ENCODE measurements at places on chromosomes 12 and 14.

- DNase-seq, result no peak
Observed at GRCh38 chr12:121926874-121927706, 8.7 kb downstream of the CFAP251 start.

GRCh38 chr12:43237238-43237879 lies 314.6 kb downstream of the ADAMTS20 start:
- DNase-seq, result no peak

GRCh38 chr12:32201976-32202375 lies 95.3 kb downstream of the BICD1 start:
- no peak for DNase-seq

DNA sequence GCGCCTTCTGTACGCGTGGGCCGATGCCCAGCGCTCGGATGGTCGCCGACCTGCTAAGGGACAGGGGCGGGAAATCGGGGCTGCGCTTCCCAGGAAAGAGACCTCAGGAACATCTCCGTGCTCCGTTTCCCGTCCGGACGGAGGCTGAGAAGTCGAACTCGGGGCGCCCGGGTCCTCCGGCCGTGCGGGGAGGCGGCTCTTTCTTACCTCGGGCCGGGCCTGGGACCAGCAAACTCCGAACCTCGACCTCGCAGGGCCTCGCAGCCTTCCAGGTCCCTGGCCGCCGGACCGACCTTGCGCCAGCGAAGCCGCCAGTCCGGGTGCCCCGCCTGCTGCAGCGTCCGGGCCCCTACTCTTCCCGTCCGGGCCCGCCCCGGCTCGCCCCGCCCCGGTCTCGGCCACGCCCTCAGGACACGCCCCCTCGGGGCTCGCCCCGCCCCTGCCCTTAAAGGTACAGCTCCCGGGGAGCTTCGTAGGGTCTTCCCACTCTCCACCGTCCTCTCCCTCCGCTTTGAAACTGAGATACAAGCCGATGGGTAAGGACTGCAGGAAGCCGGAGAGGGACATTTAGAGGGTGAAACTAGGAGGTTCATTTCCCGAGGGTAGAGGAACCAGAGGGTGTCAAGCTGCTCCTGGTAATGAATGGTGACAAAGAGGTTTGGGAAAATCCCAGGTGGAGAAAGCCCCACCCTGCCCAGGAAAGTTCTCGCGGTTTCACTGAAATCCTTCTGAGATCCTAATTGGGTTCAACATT lies at the start of gene SLC8B1:
Gene SLC8B1 (minus strand): TSS at position 324 of the 754 bp plus-strand sequence. CDS start 2,231 bp downstream, outside the sequence.
- peak; percentile 87 for DNase-seq

DNA sequence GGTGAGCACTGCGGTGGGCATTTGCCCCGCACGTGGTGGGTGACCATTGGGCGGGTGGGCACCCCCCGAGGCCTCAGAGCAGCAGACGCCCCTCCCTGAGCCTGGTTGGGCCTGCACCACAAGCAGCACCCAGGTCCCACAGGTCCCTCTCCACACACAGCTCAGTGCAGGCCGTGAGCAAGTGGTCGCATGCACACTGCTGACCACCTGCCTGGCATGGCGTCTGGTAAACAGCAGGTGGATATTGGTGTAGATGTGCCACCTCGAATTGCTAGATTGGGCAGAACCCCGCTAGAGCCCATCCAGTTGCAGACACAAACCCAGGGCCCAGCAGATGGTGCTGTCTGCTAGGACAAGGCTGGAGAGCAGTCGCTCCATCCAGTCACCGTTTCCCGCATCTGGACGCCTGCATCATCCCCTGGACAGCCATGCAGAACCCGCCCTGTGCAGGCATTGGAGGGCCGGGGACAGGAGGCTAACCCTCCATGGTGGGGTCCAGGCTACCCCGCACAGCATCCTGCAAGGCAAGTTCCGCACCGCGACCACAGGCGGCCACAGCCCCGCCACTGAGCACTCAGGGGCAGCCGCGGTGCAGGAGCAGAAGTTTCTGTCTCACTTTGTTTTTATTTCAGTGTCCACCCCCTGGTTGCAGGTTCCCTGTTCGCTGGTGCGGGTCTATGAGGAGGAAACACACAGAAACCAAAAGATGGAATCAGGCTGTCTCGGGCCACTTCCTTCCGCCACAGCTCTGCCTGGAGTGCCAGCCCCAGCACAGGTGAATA lies 45.6 kb upstream of the RIMBP2 start:
- DNase-seq, result peak; percentile 76

DNA sequence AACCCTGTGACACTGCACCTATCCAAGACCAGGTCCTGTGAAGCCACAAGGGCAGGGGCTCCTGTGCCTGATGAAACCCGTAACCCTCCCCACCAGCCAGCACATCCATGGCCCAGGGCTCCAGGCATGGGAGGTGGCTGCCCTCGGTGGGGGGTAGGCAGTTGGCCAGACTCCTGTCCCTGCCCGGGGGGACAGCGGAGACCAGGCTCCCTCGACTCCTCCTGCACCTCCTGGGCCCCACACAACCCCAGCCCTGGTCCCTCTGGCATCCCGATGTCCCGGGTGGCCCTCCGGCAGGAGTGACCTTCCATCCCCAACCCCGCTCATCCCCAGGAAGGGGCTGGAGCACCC lies 11.4 kb downstream of the AKT1 start:
- no peak for DNase-seq

- no peak for DNase-seq
Observed at GRCh38 chr12:106980944-106981343, 6.0 kb downstream of the MTERF2 start.

DNA sequence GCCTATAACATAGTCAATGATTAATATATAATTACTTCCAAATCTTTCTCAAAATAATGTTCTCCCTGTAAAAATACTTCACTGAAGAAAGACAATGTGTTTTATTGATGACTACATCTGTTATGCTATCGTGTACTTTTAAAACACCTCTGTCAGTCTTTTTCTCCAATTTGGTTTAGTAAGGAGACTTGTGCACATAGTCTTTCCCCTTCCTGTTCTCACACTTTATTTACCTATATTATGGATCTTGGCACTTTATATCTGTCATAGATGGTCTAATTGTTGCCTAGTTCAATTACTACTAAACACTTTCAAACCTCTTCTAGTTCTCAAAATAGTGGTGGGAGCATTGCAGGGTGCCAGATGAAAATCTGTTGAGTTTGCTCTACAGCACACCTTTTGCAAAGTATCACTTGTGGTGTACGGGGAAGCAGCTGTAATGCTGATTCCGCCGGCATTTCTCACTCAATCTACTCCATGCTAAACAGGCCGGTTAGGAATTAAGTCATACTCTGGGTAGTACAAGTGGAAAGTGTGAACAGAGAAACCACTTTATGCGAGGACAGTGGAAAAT lies 1.1 kb upstream of the INSM2 start:
- no peak for DNase-seq

- DNase-seq, result no peak
Observed at GRCh38 chr12:88453323-88453722, 126.9 kb downstream of the KITLG start.

- peak; percentile 53 for DNase-seq
Observed at GRCh38 chr14:22506778-22507351, 82.2 kb downstream of the DAD1 start.

DNA sequence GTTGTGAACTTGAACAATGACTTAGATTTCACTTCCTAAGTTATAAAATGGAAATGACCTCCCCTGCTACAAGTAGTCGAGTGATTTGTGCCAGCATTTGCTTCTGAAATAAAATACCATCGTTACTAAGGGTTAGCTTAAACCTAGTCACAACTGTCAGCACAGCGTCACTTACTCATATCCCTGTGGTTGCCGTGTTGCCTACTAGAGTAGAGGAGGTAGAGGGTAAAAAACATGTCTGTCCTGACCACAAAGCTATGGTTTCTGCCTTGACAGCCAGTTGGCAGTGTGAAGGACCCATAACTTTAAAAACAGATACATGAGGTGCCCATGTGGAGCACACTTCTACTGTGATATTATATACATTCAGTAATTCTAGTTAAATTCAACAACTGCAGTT lies 234.2 kb upstream of the RGS6 start:
- no peak for DNase-seq

GRCh38 chr12:88952562-88952942 lies 372.3 kb upstream of the KITLG start:
- no peak for DNase-seq

DNA sequence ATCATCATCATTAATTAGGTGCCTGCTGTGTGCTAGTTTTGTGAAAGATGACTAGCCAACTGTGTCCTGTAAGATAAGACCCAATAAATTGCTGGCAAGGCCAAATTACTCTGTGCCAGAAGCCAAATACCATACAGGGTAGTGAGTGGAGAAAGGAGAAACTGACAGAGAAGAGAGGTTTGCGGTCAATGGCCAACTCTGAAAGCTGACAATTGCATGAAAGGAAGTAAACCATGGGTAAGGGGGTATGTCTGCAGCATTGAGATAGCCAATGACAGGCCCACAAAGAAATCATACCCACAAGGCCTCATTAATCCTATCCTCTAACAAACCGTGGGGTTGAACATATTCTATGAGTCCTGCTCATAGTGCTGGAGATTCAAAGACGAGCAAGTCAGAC lies 236.6 kb upstream of the CCDC196 start:
- no peak for DNase-seq

GRCh38 chr14:97270308-97270707 lies 473.1 kb downstream of the VRK1 start:
- no peak for DNase-seq

DNA sequence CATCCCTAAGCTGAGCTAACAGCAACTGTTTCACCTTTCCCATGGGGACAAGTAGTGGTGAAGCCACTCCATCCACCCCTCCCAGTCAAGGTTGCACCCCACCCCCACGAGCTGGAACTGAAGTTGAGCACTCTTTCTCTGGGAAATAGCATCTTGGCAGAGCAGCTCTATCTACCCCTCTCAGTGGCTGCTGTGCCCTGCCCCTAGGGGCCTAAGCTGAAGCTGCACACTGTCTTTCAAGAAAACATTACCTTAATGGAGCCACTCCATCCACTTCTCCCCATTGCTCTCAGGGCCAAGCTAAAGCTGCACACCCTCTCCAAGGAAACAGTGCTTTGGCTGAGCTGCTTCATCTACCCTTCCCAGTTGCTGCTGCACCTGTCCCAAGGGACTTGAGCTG lies 170.6 kb upstream of the CCDC196 start:
- no peak for DNase-seq

GRCh38 chr14:38989922-38990546 lies 113.0 kb downstream of the SEC23A start:
- no peak for DNase-seq

DNA sequence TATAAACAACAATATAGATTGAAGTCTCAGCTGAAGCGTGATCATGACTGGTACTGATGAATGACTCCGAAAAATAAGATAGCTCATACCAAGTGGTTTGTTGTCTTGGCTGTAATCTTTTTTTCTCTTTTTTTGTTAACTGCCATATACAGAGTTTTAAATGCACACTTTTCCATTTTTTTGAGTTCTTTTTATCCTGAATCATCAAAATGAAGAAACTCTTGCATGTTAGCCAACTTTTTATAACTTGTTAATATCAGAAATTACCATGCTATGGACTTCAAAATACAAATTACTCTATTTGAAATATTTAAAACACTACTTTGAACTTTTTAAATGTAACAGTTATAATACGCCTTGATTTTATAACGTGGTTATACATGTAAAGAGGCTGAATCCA lies 10.1 kb upstream of the KCNMB4 start:
- DNase-seq, result no peak

GRCh38 chr14:58540749-58541632 lies 96.8 kb upstream of the DACT1 start:
- no peak for DNase-seq

DNA sequence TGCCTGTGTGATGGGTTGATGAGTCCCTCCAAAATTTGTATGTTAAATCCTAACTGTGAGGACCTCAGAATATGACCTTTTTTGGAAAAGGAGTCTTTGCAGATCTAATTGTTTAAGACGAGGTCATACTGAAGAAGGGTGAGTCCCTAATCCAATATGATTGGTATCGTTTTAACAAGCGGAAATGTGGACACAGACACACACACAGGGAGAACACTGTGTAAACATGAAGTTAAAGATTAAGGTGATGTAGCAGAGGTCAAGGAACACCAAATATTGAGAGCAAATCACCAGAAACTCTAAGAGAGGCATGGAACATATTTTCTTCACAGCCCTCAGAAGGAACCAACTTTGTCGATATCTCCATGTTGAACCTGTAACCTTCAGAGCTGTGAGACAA lies 1106.7 kb downstream of the SLC6A15 start:
- DNase-seq, result no peak

- no peak for DNase-seq
Observed at GRCh38 chr14:37599507-37600368, 4.3 kb downstream of the TTC6 start.

DNA sequence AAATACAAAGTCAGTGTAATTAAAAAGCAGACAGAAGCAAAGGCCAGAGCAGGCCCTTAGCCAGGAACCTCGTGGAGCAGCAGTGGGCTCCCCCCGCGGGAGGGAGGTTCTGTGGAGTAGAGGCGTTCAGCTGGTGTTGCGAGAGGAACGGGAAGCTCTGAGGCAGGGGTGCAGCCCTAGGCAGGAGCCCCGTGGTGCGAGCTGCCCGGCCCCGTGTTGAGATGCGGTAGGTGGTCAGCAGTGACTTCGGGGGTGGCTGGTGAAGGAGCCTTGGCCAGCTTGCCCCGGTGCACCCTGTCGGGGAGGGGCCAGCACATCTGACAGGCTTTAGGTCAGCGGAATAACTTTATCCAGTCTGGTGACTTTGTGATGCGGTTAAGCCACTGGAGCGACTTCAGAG lies 46.2 kb downstream of the SFSWAP start:
- DNase-seq, result no peak

- DNase-seq, result no peak
Observed at GRCh38 chr12:116299064-116299463, 21.6 kb upstream of the MED13L start.

DNA sequence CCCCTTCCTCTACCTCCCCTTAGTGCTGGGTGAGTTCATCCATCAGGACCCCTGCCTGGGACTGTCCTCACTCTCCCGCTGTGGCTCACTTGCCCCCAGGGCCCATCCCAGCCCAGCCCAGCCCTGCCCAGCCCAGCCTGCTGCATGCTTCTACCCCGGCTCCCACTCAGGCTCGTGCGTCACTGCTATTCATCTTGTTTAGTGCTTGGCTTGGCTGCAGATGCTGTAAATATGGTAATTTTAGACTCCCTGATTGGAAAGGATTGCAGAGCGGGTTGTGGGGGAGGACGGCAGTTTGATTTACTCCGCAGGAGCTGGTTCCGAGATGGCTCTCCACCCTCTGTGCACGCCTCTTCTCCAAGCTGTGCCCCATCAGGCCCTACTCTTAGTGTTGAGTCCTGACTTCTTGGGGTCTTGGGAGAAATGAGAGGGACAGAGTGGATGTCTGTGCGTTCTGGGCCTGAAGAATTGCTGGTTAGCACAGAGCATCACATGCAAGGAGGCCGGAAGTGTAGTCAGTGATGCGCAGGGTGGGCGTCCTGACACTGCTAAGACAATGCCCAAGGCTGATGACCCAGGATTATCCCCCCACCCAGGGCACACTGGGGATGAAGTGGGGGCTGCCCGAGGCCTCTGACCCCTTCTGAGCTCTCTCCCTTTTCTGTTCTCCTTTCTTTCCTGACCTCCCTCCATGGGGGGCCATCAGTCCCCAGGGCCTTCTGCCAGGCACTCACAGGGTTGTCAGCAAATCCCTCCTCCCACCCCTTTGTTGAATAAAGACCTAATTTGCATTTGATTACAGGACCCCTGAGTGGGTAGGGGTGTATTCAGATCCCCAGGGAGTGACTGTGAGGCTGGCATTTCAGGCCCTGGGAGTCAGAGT lies 244.4 kb downstream of the ZFP36L1 start:
- no peak for DNase-seq

- no peak for DNase-seq
Observed at GRCh38 chr12:66550626-66551025, 128.2 kb downstream of the GRIP1 start.

Measured in stimulated activated CD4-positive, alpha-beta T cell treated with anti-CD3 and anti-CD28 coated beads, Interleukin-4, amount 100 ng/mL, for 24 hours (primary cell).